H1 (cell line): ENCODE measurements at places on chromosomes 5 and 9.

DNA sequence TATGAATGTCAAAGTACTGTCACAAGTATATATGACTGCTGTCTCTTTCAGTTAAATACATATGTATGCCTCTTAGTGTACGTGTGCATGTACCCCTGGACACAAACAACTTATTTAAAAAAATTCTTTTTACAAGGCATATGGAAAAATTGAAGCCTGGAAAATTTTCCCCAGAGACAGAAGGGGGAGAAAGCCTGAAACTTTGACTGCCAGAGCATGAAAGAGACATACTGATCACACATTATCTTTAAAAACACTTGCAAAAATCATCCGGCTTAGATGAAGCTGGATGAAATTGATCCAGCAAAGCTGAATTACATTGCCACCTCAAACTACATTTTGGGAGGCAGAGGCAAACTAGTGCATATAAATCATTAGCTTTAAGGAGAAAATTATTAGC, 88.0 kb upstream of the NFIB start:
- no peak for DNase-seq

- no peak for DNase-seq
Measured at GRCh38 chr5:149044453-149045088, 18.3 kb downstream of the SH3TC2 start.

- no peak for DNase-seq
Measured at GRCh38 chr9:118457171-118458000, 753.2 kb downstream of the TLR4 start.

GRCh38 chr5:39654715-39655114, 229.9 kb upstream of the DAB2 start:
- DNase-seq = no peak

GRCh38 chr5:134088291-134088690, 26.2 kb upstream of the TCF7 start:
- no peak for DNase-seq

DNA sequence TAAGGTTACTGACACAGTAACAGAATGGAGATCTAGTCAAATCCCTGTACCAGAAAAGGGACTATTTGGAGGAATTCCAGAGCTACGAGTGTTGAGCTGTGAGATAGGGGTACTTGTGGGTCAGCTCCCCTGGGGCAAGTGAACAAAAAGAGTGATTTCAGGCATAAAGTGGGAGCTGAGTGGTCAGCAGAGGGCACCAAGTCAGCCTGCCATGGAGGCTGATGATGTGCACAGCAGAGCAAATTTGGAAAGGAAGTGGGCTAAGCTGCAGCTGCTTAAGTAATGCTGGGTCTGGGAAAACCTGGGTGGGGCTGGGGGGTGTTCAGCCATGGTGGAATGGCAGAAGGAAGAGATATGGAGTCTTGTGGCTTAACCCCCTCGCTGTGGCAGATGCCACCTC, 327.9 kb downstream of the NTRK2 start:
- DNase-seq = no peak

GRCh38 chr9:83432877-83433550, 105.2 kb downstream of the FRMD3 start:
- no peak for DNase-seq

DNA sequence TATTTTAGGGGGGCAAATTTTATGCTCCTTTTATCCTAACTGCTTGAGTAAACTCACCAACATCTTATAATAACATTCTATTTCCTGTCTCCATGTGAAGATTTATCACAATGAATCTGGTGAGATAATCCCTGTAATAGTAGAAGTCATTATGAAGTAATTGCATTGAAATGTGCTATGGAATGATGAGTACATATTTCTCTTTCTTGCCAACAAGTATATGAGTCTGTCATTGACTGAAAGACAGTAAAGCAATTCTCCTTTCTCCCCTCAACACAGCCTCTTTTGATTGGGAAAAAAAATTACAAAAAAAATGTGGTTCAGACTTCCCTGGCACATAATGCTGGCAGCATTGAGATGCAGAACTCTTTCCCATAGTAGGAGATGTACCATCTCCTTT, 459.2 kb upstream of the RGMB start:
- DNase-seq = no peak

GRCh38 chr9:124829334-124829669, 24.0 kb upstream of the WDR38 start:
- DNase-seq = no peak

GRCh38 chr5:38330207-38330606, 71.8 kb downstream of the EGFLAM start:
- DNase-seq = no peak

DNA sequence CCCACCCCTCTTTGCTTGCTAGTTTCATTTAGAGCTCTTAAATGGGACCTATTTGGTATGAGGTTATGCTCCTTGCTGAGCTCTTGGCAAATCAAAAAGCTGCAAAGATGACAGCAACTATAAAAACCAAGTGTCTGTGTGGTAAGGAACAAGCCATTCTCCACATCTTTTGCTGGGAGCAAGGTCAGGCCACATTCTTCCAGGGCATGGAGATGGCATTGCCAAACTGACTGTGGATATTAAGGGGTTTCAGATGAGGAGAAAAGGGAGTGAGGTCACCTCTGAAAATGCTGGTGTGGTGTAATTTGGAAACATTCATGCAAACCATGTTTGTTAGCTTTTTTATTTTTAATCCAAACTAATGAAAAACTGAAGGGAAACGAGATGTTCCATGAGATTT, 218.8 kb upstream of the IL12B start:
- no peak for DNase-seq

DNA sequence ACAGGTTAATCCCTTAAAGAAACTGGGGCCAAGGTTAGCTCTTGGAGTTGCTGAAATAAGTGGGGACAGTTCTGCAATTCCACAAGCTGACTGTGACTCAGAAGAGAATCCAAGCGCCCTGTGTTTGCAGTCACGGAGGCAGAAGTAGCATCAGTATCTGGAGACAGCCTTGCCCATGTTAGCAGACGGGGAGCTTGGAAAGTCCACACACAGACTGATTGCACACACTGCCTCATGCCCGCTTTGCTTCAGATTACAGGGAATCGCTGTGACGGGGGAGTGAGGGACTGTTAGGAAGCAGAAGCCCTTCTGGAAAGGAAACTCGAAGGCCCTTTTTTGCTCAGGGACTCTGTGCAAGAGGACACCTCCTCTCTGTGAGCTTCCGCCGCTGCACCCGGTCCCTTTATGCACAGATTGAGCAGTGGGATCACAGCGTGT, 30.9 kb upstream of the PPP1R26 start:
- DNase-seq = no peak

DNA sequence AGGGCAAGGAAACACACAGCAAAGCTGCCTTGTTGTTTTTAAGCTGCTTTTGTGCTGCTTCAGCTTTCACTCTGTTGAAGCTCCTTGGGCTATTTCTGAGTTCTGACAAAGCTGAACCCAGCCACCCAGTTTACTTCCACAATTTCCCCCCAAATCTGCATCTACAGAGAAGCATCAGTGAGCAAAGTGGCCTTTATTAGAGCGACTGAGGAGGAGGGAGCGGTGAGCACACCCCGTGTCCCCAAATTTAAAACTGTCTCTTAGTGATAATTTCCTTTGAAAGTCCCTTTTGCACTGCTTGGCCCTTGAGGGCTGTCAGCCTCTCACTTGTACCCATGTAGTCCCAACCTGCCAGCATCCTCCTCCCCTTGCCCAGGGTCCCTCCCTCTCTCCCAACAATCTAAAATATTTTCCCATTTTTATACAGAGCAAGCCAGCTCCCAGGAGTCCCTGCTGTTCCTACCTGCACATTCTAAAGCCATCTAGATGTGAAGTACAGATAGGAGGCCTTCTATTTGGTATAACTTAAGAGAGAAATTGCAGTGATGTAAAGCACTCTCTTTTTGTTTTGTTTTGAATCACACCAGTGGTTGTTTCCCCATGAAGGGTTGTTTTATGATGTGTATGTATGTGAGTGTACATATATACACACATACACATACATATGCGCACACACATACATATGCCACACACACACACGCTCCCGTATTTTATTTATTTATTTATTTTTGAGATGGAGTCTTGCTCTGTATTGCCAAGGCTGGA, 313.5 kb downstream of the TLE4 start:
- DNase-seq = no peak

- peak; percentile 47 for DNase-seq
Measured at GRCh38 chr9:101028346-101029314, at the start of gene PLPPR1. TSS of gene PLPPR1 (plus strand) at chr9:101028727.

DNA sequence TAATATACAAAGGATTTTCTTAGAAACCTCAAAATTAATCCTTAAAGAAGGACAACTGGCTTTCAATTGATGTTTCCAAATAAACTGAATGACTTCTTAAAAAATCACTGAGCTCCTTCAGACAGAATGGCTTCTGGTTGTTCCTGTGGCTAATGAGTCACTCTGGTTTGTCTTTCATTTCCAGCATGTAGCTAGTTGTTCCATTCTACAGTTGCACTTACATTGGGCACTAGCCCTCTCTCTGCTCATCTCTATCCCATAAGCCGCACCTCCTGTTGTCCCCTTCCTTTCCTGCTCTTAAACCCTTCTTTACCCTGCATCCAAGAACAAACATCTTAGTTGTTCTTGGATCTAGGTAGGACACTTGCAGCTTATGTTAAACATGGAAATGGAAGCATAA, 235.3 kb upstream of the HAPLN1 start:
- no peak for DNase-seq

- no peak for DNase-seq
Measured at GRCh38 chr9:129995409-129996160, 47.4 kb downstream of the FNBP1 start.

DNA sequence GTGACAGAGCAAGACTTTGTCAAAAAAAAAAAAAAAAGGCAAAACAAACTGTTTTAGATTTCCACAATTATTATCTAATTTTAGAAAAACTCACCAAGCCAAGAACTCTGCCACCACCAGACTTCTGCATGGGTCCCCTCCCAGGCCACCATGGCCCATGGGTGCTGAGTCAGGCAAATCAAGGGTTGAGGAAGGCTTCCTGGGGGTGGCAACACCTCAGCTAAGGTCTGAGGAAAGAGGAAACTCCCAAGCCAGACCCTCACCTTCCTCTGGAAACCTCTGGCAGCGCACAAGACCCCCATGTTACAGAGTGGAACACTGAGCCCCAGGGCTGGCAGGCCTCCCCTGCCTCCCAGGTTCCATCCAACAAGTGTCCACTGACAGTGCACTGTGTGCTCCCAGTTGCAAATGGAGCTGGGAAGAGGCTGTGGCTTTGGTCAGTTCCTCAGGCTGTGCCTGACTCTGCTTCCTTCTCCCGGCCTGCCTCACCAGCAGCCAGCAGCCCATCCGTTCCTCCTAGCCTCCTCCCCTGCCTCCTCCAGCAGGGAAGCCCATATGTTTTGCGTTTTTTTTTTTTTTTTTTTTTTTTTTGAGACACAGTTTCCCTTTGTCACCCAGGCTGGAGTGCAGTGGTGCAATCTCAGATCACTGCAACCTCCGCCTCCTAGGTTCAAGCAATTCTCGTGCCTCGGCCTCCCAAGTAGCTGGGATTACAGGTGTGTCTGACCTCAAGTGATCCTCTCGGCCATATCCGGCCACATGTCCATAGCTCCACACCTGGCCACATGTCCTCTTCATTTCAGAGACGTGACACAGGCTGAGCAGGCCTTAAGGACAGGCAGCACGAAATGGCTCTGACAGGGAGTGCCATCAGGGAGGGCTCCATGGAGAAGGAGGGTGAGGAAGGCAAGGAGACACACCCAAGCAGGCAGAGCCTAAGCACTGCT, 3.5 kb upstream of the SUSD3 start:
- DNase-seq = no peak

GRCh38 chr9:136373300-136374182, at the start of gene CARD9:
TSS of gene CARD9 (minus strand) at chr9:136373669. CDS start at chr9:136372078, 1,591 bp downstream.
- no peak for DNase-seq

DNA sequence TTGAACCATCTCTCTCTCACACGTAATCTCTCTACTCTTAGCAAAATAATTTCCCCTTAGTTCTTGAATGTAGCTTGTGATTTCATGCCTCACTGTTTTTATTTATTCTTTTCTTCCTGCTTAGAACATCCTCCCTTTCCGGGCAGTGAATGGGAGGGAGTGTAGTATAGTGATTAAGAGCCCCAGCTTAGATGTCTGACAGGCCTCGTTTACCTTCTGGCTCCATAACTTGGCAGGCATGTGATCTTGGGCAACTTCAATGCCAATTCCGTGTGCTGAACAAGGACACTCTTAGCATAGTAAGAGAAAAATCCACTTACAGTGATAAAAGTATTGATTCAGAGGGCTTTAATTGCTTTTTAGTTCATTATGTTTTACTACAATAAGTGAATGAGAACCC, 96.3 kb upstream of the TNPO1 start:
- DNase-seq = no peak

GRCh38 chr5:72847439-72847838, 31.0 kb downstream of the TNPO1 start:
- no peak for DNase-seq

DNA sequence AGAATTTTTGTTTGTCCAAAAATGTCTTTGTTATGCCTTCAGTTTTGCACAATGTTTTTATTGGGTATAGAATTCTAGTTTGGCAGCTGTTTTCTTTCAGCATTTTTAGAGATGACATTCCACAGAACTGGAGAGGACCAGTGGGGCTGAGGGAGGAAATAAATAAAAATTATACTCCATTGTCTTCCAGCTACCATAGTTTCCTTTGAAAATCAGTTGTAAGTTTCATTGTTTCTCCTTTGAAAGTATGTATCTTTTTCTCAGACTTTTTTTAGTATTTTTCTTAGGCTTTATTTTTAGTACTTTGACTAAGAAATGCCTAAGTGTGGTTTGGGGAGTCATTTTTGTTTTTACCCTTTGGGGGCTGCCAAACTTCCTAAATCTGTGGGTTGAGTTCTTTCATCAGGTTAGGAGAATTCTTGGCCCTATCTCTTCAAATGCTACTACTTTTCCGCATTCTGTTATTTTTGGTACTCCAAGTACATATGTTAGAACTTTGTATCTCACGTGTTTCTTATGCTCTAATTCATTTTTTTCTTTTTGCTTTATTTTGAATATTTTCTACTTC, 15.2 kb upstream of the FBLL1 start:
- DNase-seq = no peak

DNA sequence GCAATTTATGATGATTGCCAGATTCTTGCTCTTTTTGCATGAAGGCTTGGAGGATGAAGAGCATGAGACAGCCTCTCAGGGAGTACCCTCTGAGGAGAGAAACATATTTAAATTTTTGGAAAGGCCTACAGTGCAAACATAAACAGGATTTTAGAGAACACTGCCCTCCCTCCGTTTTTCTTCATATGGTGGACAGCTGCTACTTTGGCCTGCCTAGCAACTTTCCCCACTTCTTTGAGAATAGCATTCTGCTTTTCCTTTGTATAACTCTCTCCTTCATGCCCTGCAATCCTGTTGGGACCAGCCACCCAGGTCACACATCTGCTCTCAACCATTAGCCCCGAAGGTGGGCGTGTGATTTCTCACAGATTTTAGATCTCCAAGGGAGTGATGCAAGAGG, 20.5 kb upstream of the TXN start:
- DNase-seq = no peak

DNA sequence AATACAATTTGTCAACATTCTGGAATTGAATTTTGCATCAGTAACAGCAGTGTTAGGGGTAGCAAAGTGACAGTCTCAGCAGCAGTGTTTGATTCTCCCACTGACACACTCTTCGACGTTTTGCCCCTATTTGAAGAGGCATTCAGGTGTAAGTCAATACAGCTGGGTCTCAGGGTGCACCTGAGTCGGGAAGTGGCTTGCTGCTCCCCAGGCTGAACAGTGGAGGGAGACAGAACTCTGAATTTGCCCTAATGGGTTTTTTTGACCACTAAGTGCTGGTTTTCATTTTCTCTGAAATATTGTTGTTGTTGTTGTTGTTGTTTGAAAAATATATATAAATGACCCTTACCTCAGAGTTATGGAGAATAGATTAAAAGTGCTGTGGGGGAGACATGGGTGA, 223.2 kb downstream of the TLR4 start:
- DNase-seq = peak; percentile 46
